Nucleus accumbens (tissue), 56 donors: ENCODE measurements at places on chromosomes 2 and 18.

- DNase-seq, result no peak
Measured at GRCh38 chr2:115083225-115083624, 640.8 kb downstream of the DPP10 start.

DNA sequence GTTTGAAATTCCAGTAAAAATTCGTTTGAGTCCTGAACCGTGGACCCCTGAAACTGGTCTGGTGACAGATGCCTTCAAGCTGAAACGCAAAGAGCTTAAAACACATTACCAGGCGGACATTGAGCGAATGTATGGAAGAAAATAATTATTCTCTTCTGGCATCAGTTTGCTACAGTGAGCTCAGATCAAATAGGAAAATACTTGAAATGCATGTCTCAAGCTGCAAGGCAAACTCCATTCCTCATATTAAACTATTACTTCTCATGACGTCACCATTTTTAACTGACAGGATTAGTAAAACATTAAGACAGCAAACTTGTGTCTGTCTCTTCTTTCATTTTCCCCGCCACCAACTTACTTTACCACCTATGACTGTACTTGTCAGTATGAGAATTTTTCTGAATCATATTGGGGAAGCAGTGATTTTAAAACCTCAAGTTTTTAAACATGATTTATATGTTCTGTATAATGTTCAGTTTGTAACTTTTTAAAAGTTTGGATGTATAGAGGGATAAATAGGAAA, 80.7 kb downstream of the ACSL3 start:
- DNase-seq, result no peak

GRCh38 chr2:233953087-233953801, 36.1 kb downstream of the TRPM8 start:
- DNase-seq, result no peak

DNA sequence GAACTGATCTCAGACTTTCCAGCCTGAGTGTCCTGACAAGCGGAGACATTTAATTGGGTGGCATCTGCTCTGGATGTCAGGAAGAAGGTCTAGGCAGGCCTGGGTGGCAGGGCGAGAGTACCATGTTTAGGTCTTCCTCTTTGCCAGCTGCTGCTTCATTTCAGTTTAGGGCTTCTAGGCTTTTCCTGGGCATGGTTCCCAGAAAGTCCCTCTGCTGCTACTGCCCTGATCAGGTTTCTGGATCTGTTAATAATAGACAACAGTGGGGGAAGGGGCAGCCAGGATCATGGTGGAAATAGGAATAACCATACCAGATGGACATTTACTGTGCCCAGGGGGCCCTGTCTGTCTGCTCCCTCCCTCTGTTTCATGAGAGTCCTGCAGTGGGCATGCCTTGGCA, 2.3 kb upstream of the PLCD4 start:
- no peak for DNase-seq

DNA sequence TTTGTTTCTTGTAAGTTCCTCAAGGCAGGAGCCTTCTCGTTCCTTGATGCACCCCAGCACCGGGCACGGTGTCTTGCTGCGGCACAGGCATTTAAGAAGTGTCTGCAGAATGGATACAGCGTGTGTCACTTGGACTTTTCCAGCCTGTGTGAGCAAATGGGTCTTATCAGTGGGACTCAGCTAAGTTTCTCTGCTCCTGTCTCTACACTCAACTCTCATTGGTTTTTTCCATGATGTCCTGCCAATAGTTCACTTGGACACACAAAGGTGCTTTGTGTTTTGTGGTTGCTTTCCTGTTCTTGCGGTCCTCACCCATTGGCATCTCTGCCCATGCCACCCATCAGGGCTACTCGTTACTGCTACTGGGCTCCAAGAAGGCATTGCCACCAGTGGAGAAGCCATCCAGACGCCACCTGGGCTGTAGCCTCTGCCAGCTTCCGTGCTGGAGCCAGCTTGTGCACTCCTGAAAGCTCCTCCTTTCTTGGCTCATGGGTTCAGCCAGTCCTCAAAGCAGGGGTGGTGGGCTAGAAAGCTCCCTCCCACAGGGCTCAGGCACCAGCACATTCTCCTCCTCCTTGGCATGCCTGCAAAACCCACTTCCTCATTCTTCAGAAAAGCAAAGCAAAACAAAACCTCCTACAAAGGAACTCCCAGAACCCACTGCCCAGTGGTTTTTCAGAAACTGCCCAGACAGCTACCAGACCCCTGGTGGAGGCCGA, 41.4 kb downstream of the IL1R2 start:
- peak; percentile 15 for DNase-seq

GRCh38 chr2:169746240-169746639, 12.6 kb downstream of the KLHL23 start:
- DNase-seq, result no peak

- DNase-seq, result no peak
Measured at GRCh38 chr2:230674966-230675672, 37.5 kb upstream of the CAB39 start.

DNA sequence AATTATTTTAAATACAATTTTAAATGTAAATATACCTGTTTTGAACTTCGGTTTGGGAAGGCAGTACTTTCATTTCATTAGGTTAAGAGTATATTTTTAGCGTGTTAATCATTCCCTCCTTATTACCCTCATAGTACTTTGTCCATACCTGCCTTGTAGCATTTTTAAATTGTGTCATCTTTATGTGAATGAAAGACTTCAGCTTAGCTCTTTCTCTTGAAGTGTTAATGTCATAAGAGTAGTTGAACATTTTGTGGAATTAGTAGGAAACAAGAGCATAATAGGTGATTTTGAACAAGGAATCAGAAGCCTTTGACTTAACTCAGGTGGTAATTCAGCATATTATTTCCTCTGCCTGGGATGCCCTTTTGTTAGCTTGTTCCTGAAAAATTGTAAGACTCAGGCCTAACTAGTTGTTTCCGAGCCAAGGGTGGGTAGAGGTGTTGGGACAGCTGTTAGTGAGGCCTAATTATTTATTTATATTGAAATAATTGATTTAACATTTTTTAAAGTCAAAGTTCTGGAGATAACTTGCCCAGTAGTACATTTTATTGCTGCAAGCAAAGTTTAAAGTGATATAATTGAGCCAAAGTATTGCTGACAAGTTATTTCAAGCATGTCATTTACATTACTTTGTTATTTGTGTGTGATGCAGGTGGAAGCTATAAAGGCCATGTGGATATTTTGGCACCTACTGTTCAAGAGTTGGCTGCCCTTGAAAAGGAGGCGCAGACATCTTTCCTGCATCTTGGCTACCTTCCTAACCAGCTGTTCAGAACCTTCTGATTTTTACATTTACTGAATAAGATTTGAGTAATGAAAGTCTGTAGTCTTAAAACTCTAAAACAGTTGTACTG, 38.7 kb downstream of the DDX1 start:
- no peak for DNase-seq

DNA sequence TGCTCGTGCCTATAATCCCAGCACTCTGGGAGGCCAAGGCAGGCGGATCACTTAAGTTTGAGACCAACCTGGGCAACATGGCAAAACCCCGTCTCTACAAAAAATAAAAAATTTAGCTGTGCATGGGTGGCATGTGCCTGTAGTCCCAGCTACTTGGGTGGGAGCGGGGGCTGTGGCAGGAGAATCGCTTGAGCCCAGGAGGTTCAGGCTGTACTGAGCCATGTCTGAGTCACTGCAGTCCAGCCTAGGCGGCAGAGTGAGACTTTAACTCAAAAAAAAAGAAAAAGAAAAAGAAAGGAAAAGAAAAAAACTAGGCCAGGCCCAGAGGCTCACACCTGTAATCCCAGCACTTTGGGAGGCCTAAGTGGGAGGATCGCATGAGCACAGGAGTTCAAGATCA, 30.8 kb downstream of the TWSG1 start:
- no peak for DNase-seq

- no peak for DNase-seq
Measured at GRCh38 chr18:44887227-44887631, 206.5 kb downstream of the SETBP1 start.
